ENCODE measurements at places on chromosomes 13 and 19. TPM values are rescaled to one million over a fixed set of nuclear protein-coding genes. Genes with fewer than 3 reads are reported as not detected.

GRCh38 chr13:99980824-99981734 is 505 bp upstream of the ZIC2 start:
- ATAC-seq = peak; percentile 46

NPAS1 gene
- total RNA-seq = 2.8 TPM

LGALS14 gene
- total RNA-seq = not detected

DNA sequence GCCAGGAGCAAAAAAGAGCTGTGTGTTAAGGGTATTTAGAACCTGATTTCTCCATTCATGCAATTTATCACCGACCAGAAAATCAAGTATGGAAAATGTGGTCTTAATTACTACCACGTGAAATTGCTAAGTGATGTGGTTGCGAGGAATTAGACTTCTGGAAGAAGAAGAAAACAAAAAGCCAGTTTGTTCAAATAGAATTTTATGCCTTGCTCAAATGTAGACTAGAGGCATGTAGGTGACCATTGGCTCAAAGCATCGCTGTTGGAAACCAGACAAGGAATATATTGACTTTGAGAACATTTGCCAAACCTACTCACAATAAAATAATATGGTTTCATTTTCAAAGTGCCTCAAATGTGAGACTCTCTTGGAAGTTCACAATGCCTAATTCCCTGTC is 57.3 kb upstream of the LRCH1 start:
- no peak for ATAC-seq
